ENCODE measurements at places on chromosomes 2 and 18.

GRCh38 chr18:75087119-75088020 is 121.6 kb downstream of the PTGR3 start:
- DNase-seq, result no peak

DNA sequence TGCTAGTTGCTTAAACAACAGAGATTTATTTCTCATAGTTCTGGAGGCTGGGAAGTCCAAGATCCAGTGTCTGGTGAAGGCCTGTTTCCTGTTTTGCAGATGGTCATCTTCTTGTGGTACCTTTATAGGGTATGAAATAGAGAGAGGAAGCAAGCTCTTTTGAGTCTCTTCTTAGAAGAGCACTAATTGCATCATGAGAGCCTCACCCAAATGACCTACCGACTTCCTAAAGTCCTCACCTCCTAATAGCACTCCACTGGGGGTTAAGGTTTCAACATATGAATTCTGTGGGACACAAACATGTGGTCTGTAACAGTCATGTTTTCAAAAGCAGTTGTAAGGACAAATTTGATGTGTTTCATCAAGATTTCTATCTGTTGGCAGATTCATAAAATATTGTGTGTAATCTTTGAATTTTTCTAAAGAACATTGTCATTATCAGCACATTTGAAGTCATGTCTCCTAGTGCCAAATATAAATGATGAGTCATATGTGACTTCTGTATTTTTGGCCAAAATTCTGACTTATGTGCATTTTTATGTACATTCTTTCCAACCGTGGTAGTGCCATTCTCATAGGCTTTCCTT is 45.3 kb downstream of the CD28 start:
- no peak for DNase-seq

GRCh38 chr2:216410550-216410949 is 1.7 kb upstream of the SMARCAL1 start:
- DNase-seq, result no peak

DNA sequence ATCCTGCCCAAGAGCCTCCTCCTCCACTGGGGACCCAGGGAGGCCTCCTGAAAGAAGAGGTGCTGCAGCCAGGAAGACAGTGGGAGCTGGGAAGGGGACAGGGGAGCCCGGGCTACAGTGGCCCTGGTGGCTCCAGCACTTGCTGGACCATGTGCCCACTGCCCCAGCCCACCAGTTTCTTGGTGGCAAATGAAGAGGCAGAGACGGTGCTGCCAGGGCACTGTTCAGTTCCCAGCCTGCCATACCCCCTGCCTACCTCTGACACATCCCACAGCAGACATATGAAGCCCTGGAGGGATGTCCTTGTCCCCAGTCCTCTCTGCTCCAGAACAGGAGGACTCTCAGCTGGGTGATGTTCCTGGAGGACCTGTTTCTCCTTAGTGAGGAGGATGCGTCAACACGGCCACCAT is 3.7 kb downstream of the RAMP1 start:
- DNase-seq, result no peak

DNA sequence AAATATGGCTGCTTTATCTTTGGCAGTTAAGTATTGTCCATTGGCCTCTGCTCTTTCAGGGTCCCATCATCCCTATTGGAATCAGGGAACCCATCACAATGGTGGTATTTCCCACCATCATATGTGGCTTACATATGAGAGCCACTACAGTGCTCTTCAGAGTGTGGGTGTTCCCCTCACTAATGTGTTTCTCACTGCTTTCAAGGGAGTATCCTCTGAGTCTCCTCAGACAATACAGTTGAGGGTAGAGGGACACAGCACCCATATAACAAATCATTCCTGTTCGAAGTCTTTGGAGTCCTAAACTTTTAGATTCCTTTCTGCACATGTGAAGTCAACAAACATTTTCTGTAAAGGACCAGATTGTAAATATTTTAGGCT is 48.8 kb upstream of the DNAJC10 start:
- DNase-seq, result no peak

DNA sequence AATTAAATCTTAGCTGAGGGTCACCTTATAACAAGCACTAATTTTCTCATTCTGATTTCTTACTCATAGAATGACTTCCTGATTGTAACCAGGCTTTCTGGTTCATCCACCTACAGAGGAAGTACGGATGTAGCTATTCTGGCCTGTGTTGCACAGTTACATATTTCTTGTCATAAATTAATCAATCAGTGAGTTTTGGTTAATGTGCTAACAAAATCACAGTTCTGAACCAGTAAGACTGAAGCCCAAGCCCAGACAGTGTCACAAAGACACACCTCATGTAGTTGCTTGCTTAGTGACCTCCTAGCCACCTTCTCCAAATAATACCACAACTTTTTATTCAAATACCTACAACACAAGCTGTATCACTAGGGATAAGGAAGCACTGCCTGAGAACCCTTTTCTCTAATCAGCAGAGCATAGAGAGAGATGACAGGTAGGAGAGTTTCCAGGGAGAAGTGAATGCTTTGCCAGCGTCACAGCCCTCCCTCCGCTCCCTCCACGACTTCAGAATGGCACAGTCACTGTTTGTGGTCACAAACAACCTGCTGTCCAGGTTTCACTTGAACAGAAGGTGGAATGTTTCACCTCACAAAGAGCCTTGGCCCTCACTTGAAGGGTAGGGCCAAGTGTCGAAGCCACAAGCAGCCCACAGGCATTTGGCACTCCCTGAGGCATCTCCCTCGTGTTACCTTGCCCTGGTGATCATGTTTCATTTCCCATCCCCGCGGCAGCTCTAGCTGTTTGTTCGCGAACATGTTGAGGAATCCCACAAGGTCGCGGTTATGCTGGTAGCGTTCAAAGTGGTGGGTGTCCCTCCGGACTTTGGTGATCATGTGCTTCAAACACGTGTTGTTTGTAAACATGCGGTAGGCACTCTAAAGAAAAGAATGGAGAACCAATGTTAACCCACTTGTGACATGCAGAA is 120.8 kb upstream of the STK17B start:
- no peak for DNase-seq

DNA sequence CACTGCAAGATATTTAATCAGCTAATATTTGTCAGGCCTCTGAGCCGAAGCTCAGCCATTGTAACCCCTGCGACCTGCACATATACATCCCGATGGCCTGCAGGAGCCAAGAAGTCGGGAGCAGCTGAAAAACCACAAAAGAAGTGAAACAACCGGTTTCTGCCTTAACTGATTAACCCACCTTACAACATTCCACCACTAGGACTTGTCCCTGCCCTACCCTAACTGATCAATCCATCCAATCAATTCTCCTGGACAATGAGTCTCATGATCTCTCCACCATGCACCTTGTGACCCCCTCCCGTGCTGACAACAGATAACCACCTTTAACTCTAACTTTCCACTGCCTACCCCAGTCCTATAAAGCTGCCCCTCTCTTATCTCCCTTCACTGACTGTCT is 945.4 kb upstream of the GYPC start:
- DNase-seq, result no peak

DNA sequence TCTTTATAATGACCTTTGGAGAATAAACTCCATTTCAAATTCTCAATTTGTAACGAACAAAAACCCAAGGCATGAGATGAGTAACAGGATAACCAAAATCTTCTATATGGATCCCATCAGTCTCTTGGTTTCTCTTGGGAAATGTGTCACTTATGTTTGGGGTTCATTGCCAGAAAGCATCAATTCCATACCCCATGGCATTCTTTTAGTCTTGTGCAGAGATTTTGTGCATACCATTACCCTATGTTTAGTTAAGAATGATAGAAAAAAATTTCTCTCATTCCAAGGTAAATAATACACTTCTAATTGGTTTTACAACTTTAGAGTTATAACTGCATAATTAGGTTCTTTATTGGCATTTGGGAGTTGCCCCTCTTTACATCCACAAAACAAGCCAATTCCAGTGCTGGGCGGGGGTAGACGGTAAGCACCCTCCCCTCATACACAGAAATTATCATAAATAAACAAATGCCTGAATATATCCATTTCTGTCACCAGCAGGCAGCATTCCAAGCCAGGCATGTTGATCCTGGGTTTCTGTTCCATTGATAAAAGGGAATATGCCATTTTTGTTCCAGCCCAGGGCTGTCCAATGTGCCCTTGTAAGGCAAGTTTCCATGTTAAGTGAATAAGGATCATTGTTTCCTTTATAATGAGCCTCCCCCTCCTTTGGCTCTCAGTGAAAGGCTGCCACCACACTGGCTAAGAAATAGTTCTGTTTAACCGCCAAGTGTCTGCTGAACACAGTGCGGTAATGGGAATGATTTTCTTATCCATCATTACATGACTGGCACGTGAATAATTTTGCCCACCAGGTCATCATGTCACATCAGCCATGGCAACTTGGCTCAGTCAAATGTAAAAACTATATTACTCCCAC is 680.1 kb upstream of the ZEB2 start:
- no peak for DNase-seq

GRCh38 chr2:177108890-177109289 is 103.7 kb upstream of the HNRNPA3 start:
- DNase-seq, result no peak

DNA sequence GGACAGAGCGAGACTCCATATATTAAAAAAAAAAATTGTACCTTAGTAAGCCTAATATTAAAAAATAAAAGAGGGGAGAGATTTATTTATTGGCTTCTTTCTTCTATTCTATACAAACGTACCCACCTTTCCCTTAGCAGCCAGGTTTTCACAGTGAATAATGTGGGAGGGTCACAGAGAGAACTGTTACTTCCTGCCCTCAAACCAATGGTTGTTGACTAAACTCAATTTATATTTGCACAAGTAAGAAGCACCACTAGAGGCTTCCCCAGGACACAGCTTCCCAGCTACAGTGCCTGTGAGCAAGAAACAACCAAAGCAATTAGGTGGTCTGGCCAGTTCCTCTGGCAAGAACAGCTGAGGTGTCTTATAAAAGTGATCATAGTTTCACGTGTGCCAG is 28.9 kb upstream of the GALR1 start:
- no peak for DNase-seq

- DNase-seq, result no peak
These were observed 81.7 kb downstream of the ARHGEF4 start for GRCh38 chr2:130918393-130918792.

GRCh38 chr2:120929829-120930228 is 194.2 kb downstream of the GLI2 start:
- DNase-seq, result no peak

DNA sequence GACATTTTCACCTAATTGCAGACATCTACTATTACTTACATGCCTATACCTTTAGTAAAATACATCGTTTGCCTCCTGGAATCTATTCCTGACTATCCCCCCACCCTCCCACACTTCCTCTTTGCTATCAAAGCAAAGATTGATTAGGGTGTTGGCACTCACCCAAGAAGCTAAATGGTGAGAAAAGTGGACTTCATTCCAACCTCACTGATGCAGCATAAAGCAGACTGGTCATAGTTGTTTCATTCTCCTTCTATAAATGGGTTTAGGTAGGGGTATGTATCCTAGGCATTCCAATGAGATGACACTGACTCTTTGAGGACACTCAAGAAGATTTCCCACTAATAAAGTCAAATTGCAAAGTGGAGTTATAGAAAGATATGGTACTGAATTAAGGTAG is 97.4 kb downstream of the LRP1B start:
- no peak for DNase-seq

- no peak for DNase-seq
These were observed 91.4 kb downstream of the USP34 start for GRCh38 chr2:61379521-61379920.

- DNase-seq, result no peak
These were observed 255.4 kb downstream of the ALPK2 start for GRCh38 chr18:58373481-58373880.

- no peak for DNase-seq
These were observed 111.6 kb upstream of the CYP1B1 start for GRCh38 chr2:38187541-38188011.

GRCh38 chr2:84427235-84428138 is 31.6 kb downstream of the SUCLG1 start:
- DNase-seq, result no peak

Measured in stimulated activated CD8-positive, alpha-beta memory T cell treated with anti-CD3 and anti-CD28 coated beads, Interleukin-4, amount 100 ng/mL, for 24 hours (primary cell).